ENCODE measurements at places on chromosomes 3 and 15.

- DNase-seq, result no peak
These were observed 322.5 kb downstream of the CHL1 start for GRCh38 chr3:519026-519425.

GRCh38 chr3:195221876-195222617, 48.9 kb downstream of the XXYLT1 start:
- no peak for DNase-seq

DNA sequence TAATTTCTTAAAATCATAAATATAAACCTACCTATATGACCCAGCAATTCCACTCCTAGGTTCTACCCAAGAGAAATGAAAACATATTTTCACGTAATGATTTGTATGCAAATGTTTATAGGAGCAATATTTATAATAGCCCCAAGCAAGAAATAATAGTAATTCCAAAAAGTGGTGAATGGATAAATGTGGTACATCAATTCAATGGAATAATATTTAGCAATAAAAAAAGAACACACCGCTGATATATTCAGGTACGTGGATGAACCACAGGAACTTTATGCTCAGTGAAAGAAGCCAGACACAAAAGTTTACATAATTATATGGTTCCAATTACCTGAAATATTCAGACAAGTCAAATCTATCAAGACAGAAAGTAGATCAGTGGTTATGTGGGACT, 49.9 kb downstream of the ACAD9 start:
- no peak for DNase-seq

DNA sequence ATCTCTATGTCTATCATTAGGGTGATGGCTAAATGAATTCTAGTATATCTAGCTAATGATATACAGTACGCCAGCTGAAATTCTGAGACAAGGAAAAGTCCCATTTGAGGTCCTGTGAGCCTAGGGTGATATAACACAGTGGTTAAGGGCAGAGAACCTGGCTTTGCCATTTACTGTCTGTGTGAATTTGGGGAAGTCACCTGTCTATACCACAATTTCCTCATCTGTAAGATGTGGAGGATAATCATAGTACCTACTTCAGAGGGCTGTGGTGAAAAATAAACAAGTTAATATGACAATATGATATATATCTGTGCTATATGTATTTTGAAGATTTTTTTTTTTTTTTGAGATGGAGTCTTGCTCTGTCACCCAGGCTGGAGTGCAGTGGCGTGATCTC, 9.8 kb upstream of the ANKDD1A start:
- no peak for DNase-seq

- no peak for DNase-seq
These were observed 148.9 kb upstream of the THBS1 start for GRCh38 chr15:39432026-39432425.

- DNase-seq, result no peak
These were observed 11.4 kb upstream of the GNAI2 start for GRCh38 chr3:50224639-50225038.

GRCh38 chr3:72523429-72524151, 324.7 kb downstream of the SHQ1 start:
- DNase-seq, result no peak

- no peak for DNase-seq
These were observed 68.9 kb downstream of the WWTR1 start for GRCh38 chr3:149588909-149589308.

DNA sequence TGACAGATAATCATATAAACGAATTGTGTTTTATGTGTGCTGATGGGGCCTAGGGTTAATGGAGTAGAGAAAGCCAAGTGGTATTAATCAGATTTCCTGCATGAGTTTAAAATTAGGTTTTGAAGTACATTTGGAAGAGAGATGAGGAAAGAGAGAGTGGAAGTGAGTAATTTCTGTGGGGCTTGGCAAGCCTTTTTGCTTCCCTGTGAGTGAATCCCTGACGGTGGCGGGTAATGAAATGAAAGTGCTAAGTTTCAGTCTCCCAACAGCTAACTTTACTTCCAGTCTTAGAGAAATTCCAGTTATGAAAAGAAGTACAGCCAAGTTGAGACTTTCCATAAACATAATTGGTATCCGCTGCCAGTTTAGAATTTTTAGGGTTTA, 139.4 kb downstream of the BBX start:
- DNase-seq, result no peak

DNA sequence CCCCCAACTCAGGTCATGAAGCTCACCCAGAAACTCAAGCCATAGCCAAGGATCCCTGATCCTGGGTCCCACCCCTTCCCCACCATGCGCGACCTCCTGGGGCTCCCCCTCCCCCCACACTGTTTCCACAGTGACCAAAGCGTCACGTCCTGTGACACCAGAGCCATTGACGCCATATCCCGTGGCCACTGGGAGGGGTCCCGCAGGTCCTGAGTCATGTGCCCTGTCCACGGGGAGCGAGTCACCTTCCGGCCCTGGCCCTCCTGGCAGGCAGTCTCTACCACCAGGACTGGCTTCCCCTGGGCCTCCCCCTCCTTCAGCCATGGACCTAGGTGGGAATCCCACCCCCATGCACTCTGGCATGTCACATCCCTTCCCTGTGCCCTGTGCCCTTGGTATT, 15.6 kb downstream of the SEMA3F start:
- no peak for DNase-seq

DNA sequence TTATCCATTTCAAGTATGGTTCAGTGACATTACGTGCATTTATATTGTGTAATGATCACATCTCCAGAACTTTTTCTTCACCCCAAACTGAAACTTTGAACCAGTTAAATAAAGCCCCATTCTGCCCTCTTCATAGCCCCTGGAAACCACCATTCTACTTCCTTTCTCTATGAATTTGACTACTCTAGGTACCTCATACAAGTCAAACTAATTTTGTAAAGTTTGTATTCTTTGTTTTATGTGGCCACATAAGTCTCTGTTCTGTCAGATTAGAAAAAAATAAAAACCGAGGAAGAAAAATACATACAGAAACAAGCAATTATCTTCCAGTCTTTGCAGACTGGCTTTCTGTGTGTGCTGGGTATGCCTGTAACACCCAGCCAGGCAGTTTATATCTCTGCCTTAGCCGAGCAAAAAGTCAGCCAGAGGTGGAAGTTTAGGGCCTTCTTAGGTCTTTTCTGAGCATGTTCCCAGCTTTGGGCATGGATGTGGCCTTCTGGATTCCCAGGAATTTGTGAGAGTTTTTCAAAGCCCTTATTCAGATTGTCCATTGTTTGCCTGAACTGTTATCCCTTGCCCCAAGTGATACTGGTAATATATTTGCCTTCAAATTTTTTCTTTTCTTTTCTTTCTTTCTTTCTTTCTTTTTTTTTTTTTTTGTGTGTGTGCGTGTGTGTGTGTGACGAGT, 6.0 kb upstream of the GRAMD1C start:
- no peak for DNase-seq

DNA sequence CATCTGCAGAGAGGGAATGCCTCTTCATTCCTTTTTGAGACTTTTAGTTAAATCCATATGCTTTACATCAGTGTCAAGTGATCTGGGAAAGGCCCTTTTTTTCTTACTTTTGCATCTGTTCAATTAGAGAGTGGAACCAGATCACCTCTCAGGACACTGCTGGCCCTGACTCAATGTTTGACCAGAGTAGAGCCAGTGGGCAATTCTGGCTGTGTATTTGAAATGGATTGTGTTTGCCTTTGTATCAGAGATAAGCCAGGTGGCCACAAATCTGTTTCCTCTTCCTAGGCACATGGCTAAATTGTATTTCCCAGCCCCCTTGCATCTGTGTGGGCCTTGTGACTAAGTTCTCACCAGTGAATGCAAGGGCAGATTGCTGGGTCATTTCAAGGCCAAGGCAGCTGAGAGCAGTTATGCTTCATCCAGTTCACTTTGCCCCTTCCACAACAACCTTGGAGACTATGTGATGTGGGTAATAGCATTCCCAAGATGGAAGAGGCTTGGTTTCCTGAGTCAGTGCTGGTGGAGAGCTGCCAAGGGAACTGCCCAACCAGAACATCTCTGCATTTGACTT, 75.6 kb upstream of the CACNA2D3 start:
- DNase-seq, result no peak

DNA sequence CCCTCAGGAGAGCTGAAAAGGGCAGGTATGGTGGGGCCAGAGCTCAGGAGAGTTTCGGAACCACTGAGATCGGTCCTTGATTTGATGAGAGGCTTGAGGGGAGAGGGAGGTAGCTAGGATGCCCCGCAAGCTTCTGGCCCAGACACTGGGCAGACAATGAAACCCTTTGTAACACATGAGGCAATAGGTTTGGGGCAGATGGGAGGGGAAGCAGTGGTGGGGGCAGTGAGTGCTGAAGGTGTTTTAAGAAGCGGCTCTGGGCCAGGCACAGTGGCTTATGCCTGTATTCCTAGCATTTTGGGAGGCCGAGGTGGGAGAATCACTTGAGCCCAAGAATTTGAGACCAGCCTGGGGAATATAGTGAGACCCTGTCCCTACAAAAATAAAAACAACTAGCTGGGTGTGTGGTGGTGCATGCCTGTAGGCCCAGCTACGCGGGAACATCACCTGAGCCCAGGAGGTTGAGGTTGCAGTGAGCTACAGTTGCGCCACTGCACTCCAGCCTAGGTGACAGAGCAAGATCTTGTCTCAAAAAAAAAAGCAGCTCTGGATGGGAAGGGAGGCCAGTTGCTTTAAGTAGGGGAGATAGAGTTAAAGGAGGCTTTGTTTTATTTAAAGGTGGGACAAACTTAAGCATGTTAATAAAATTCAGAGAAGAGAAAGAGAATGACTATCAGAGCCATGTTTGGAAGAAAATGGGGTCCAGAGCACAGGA, 9.6 kb upstream of the SNX22 start:
- DNase-seq, result no peak

GRCh38 chr15:57540211-57540610, 51.5 kb upstream of the MYZAP start:
- no peak for DNase-seq

DNA sequence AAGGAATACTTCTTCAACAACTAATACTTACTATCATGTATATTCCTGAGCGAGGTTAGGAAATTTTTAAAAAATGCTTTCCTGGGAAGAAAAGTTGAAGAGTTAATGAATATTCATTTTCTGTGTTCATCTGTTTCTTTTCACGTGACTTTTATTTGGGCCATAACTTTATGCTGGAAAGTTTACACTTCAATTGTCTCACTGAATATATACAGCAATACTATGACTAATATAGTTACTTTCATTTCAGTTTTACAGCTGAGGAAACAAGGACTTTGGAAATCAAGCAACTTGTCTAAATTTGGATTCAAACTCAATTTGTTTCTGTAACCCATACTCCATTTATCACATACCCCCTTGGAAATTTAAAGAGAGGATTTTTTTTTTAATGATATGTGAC, 894.2 kb downstream of the ROBO1 start:
- no peak for DNase-seq

- DNase-seq, result no peak
These were observed 336.2 kb downstream of the ERC2 start for GRCh38 chr3:56131974-56132590.

GRCh38 chr3:117302428-117302827, 592.8 kb downstream of the TUSC7 start:
- no peak for DNase-seq

DNA sequence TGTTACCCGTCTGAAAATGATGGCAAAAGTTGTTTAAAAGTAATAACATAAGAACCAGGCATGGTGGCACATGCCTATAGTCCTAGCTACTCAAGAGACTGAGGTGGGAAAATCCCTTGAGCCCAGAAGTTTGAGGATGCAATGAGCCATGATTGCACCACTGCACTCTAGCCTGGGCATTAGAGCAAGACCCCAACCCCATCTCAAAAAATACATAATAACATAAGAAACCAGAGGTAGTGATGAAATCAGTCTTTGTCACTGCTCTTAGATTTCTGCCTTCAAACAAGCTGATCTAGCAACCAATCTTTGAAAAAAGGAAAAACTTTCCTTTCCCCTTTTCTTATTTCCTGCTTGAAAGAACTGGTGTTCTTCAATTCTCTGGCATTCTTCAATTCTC, 71.3 kb downstream of the TMCC1 start:
- no peak for DNase-seq

- DNase-seq, result no peak
These were observed 7.3 kb downstream of the FBLN2 start for GRCh38 chr3:13556207-13556606.

DNA sequence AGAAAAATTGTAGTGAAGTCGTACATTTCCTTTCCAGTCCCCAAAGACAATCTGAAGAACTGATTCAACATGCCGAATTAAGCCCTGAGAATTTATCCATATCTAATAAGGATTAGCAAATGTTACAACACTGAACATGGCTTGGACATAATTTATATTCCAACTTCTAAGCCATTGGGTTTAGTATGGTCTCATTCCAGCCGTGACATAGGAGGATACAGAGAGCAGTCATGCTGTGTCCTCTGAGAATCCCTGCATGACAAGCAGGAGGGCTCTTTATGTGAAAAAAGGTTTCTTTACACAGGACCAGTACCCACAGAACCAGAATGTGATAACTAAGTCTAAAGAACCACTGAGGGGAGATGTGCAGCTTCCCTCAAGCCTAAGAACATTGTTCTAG, 231.9 kb upstream of the WNT5A start:
- DNase-seq, result no peak

DNA sequence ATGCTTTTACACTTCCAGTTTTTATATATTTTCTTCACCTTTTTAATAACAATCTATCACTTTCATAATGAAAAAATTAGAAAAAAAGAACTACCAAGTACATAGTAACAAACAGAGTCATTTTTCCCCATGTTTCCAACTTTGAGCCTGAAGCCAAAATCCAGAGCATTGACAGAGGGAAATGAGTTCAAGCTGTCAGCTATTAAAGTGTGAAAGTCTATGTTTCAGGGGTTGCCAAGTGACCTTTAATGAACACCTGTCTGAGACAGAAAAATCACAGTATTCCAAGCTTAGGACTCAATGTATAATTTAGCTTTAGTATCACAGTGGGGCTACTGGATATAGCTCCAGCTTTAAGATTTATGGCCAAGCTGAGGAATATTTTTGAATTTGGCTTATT, 128.3 kb upstream of the GADL1 start:
- no peak for DNase-seq

GRCh38 chr3:51966922-51967383, 301 bp downstream of the PCBP4 start:
- DNase-seq, result no peak

GRCh38 chr15:31214864-31215489, 111.7 kb upstream of the KLF13 start:
- no peak for DNase-seq

- no peak for DNase-seq
These were observed 70.8 kb downstream of the TAFA4 start for GRCh38 chr3:68861521-68861920.

DNA sequence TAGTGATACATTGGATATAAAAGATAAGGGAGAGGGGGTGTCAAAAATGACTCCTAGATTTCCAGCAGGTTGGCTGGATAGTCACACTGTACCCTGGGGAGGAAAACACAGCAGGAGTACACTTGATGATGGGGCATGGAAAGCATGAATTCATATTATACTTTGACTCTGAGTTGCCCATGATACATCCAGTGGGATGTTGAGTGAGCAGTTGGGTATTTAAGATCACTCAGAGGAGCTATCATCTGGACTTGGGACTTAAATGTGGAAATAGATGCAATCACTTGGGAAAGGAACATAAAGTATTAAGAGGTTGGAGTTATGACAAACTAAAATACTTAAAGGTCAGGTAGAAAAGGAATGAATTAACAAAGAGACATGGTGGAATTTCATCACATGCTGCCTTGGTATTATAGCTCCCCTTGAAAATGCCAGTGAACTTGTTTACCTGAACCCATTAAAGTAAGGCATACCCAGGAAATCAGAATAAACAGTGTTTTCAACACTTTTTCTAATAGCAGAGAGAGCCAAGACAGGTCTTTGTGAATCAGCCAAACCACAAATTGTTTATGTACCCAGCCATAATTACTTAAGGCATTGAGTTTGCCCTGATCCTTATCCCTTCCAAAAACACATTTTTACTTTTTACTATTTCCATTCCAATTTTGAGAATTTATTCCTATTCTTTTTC, 49.9 kb upstream of the ABI3BP start:
- no peak for DNase-seq
